ENCODE measurements at places on chromosomes 3 and 15.

DNA sequence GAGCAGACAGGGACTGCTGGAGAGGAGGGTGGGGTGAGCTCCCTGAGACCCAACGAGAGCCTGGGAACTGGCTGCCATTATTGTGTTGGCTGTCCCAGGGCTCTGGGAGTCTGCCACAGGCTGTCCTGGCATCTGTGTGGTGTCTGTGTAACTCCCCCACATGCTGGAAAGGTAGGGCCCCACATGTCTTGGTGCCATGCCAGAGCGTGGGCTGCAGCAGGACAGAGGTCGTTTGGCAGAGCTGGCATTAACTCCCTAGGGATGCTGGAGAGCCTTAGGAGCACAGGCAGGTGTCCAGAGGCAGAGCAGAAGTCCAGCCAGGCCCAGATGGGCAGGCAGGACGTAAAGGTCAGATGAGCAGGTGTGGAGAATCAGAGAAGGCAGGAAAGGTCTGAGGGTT lies 9.7 kb downstream of the TIMP4 start:
- no peak for DNase-seq

GRCh38 chr3:84925571-84925970 lies 33.2 kb upstream of the CADM2 start:
- DNase-seq: no peak

DNA sequence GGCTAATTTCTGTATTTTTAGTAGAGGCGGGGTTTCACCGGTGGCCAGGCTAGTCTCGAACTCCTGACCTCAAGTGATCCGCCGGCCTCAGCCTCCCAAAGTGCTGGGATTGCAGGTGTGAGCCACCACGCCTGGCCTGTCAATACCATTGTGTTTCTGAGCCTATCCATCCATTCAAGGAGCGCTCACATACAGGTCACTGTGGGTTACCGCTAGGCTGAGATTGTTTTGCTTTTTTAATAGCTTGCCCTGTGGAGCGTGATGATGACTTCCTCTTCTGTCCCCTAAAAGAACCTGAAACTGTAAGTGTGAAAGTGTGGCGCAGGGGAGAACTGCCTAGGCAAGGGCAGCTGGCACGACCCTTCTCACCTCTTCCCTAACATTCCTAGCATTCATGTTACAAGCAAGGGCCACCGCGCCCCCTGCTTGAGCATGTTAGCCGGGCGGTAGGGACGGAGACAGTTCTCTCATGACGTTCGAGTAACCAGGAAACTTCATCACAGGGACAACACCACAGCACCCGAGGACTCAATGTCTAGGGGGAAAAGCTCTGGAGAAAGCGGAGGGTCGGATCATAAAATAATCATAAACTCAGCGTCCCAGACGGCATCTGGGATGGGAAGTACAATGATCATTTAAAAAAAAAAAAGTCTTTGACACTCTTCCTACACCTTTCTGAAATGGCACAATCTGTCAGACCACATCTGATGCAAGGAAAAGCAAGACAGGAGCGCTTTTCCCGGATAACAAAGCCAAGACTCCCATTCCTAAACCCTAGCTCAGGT lies 790 bp downstream of the LAMP3 start:
- no peak for DNase-seq

- no peak for DNase-seq
Observed at GRCh38 chr3:108387063-108387462, 90.7 kb downstream of the HHLA2 start.

DNA sequence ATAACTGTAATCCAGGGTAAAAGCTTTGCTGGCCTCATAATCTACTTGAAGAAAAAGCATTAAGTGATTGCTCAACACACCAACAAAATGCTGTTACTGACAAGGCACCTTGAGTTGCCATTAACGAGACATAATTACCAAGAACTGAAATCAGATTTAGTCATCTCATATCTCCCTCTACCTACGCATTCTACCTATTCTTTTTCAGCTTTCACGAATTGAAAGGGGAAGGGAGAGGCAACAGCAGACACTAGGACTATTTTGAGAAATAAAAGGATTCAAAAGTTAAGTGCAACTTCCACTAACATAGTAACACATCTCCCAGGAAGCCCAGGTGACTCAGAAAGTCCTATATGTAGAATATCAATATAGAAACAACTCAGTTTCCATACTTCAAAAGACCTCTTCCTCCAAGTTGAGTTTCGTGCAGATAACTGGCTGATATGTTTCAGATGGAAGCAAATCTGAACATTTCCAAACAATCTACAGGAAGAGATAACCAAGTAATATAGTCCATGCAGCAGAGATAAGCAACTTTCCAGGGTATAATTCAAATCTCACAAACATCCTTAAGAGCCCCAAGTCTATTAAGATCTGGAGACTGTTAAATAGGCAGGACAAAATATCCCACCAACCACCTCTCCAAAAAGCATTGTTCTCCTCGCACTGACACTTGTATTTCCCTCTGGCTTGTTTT lies 1.9 kb downstream of the OSBPL10 start:
- no peak for DNase-seq

- DNase-seq: no peak
Observed at GRCh38 chr3:32681811-32682210, 3.2 kb upstream of the CNOT10 start.

DNA sequence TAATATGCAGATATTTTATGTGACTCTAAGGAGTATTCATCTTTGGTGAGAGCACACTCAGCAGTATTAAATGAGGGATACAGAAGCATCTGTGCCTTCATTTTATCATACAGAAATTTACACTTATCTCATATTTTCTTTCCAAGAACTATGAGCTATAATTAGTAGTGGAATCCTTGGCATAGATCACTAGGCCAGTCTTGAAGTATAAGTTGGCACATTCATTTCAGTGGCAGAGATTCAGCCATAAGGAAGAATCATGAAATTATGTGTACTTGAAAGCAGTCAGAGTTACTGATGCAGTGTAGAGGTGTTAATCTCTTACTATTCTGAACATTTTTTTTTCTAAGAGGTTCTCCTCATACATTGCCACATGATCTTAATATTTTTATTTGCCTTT lies 393.6 kb upstream of the GOLIM4 start:
- no peak for DNase-seq

DNA sequence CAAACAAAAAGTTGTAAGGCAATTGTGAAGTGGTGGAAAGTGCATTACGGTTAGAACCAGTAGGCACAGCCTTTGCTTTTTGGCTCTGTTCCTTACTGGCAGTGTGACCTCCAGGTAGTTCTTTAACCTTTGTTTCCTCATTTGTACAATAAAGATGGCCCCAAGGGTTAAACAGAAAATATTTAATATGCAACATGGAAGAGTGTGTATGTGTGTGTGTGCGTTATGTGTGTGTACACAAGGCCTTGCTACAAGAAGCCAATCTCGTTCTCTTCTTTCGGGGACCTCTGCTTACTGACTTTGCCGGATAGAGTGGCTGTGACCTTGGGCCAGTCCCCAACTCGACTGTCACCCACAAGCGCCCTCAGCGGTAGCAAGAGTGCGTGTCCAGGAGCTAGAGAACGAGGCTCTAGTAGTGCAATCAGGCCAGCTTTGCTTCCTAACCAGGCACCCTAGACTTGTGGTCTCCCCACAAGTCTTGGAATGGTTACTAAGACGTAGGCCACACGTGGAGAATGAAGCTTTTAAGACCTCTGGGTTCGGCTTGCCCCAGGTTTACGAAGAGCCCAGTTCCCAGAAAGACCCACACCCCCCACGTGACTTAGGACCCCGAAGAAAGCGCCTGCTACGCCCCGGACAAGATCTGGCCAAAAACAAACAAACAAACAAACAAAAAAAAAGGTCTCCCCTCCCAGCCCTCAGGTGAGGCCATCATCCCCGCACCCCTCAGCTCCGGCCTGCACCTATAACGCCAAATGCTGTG lies 593 bp downstream of the CIAO2A start:
- peak; percentile 42 for DNase-seq

DNA sequence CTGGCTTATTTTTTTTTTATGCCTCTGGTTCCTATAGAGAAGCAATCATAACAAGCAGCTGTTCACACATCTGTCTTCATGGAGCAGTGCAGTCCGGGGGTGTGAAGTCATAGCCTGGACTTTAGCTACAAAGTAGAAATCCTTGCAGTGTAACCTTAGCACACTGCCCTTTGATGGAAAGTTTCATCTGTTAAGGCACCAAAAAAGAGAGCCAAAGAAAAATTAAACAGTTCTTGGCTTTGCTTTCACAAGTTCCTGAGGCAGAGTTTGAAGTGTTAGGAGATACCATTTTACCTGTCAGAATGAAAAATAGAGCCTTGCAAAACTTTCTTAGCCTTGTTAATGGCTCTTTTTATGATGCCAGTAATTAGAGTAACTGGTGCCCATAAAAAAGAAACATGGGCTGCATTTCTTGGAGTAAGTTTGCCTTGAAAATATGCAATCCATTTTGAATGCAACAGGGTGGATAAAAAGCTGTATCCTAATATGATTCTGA lies 84.1 kb downstream of the PIK3R4 start:
- no peak for DNase-seq

DNA sequence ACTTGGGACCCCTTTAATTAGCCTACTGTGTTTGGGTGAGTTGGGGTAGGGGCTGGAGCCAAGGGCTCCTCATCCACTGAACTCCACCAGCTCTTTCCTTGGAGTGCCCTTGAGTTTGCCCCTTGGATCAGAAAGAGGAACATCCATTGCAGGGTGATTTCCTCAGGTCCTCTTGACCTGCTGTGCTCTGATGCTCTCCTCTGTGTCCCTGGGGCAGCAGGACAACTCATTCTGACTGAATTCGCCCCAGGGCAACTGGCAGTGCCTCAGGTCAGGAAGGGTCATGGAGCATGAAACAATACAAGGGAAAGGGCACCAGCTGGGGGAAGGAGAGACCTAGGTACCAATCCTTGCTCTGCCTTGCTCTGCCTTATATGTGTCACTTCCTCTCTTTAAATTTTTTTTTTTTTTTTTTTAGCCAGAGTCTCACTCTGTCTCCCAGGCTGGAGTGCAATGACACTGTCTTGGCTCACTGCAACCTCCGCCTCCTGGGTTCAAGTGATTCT lies 47.8 kb downstream of the BSN start:
- no peak for DNase-seq

- no peak for DNase-seq
Observed at GRCh38 chr3:160856450-160856849, 100.4 kb downstream of the PPM1L start.

DNA sequence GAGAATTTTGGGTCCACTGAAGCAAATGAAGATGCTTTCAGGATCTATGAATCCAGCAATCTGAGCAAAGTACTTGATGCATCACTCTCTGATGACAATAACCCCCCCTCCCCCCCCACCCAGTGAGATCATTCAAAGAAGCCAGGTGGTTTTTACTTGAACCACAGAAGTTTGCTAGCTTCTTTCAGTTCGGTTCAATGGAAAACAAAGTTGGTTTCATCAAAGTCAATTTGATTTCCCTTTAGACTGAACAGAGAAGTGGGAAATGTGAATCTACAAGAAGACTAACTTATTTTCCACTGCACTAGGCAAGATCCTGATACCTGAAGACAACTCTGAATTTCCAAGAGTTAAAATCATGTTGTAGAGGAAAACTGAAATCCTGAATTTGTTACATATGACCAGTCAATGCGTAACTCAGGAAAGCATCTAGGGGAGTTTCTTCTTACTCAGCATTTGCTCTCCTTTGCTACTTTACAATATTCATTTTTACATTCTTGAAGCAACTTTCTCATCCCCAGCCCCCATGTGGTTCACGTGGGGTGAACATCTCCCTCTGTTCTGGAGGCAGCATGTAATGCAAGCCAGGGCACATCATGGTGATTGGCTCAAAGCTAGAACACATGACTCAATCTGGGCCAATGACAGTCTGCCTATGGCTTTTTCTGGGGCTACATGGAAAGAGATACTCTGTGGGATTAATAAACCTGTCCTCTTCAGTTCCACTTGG lies 572.6 kb downstream of the FOXP1 start:
- no peak for DNase-seq

- no peak for DNase-seq
Observed at GRCh38 chr15:50800715-50801114, 35.2 kb upstream of the SPPL2A start.

DNA sequence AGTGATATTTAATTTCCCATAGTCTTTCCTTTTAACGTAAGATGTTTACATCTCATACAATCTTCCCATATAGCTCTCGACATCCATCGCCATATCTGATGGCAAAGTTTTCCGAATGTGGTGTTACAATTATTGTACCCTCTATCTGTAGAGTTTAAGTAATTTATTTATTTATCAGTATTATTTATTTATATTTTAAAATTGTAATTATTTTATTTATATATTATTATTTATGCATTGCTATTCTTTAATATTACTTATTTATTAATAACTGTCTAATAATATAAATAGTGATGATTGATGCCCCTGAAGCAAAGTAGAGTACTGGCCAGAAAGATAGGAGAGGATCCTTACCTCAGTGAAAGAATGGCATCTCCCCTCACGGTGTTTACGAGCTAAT lies 812.9 kb downstream of the VGLL3 start:
- no peak for DNase-seq

- DNase-seq: no peak
Observed at GRCh38 chr15:68517285-68517761, 61.5 kb upstream of the CORO2B start.

GRCh38 chr15:27855137-27855536 lies 244.0 kb downstream of the OCA2 start:
- DNase-seq: no peak

- no peak for DNase-seq
Observed at GRCh38 chr3:140377644-140378043, 300.2 kb upstream of the TRIM42 start.

GRCh38 chr3:69199942-69200341 lies 77.5 kb upstream of the LMOD3 start:
- DNase-seq: no peak

- DNase-seq: no peak
Observed at GRCh38 chr15:101675015-101675414, 22.8 kb upstream of the TM2D3 start.

- DNase-seq: peak; percentile 73
Observed at GRCh38 chr3:136075218-136075808, 109.8 kb downstream of the PPP2R3A start.

- DNase-seq: no peak
Observed at GRCh38 chr3:64295594-64295993, 70.3 kb upstream of the PRICKLE2 start.

- no peak for DNase-seq
Observed at GRCh38 chr15:41499109-41499851, 5.6 kb downstream of the ITPKA start.

- no peak for DNase-seq
Observed at GRCh38 chr3:39733804-39734203, 75.6 kb upstream of the MYRIP start.

- no peak for DNase-seq
Observed at GRCh38 chr15:70165716-70166284, 68.1 kb upstream of the TLE3 start.

GRCh38 chr3:8835385-8835784 lies 66.0 kb upstream of the OXTR start:
- DNase-seq: no peak
